ENCODE measurements at places on chromosomes 12 and 14.

- no peak for DNase-seq
Measured at GRCh38 chr14:34175574-34175973, 224.7 kb upstream of the EGLN3 start.

GRCh38 chr12:130027798-130028197 lies 124.0 kb upstream of the TMEM132D start:
- no peak for DNase-seq

GRCh38 chr12:64531665-64532334 lies 78.5 kb upstream of the RASSF3 start:
- DNase-seq = no peak

- no peak for DNase-seq
Measured at GRCh38 chr14:64688031-64688430, 16.2 kb upstream of the PLEKHG3 start.

DNA sequence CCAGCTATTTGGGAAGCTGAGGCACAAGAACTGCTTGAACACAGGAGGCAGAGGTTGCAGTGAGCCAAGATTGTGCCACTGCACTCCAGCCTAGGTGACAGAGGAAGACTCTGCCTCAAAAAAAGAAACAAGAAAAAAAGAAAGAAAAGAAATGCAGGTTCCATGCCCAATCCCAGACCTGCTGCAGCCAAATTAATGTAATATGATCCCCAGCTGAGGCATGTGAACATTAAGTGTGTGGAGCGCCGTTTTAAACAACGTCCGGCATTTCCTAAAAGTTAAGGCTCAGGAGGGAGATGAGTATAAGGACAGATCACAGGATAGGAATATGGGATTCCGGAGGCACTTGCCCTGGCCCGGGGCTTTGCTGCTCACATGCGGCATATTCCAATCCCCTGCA lies 162.9 kb downstream of the KSR2 start:
- DNase-seq = no peak

GRCh38 chr12:51620448-51620847 lies 29.4 kb downstream of the SCN8A start:
- DNase-seq = no peak

GRCh38 chr14:69471436-69471835 lies 13.1 kb upstream of the PLEKHD1 start:
- no peak for DNase-seq

Measured in femur (tissue), 1 donor.